ENCODE measurements at places on chromosomes 3 and 15. TPM values are rescaled to one million over a fixed set of nuclear protein-coding genes. Genes with fewer than 3 reads are reported as not detected.
A peak's percentile ranks its signal among the peaks of the same experiment; 100 is the strongest.

Gene SIAH2
- 19.6 TPM for total RNA-seq

Gene NEK10
- total RNA-seq, result 19.3 TPM

Gene TMOD2
- total RNA-seq, result 6.8 TPM

Gene TERC
- 3.6 TPM for total RNA-seq

Gene BTLA
- not detected for total RNA-seq

Gene ALAS1
- 117 TPM for total RNA-seq

Gene EEF1AKMT4
- 1.4 TPM for total RNA-seq

Gene SLC12A1
- not detected for total RNA-seq

DNA sequence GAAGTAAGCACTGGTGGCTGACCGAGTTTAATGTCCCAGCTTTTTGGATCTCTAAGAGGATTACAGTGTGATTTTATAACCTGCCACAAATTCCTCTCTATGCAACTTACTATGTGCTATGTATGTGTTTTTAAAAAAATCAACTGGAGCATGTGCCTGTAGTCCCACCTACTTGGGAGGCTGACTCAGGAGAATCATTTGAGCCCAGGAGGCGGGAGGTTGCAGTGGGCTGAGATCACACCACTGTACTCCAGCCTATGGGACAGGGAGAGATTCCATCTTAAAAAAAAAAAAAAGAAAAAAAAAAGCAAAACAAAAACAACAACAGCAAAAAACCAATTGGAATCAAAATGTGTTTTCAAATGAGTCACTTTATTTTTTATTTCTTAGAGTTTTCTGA, 29.6 kb downstream of the DUT start:
- no peak for DNase-seq
- H3K27me3 ChIP-seq, result no peaks in the 10 kb centered on the region
- no peaks in the 10 kb centered on the region for H3K36me3 ChIP-seq
- H3K4me3 ChIP-seq, result no peak overlapping the region
- no peak overlapping the region for H3K27ac ChIP-seq
- no peaks in the 10 kb centered on the region for H3K4me1 ChIP-seq

DNA sequence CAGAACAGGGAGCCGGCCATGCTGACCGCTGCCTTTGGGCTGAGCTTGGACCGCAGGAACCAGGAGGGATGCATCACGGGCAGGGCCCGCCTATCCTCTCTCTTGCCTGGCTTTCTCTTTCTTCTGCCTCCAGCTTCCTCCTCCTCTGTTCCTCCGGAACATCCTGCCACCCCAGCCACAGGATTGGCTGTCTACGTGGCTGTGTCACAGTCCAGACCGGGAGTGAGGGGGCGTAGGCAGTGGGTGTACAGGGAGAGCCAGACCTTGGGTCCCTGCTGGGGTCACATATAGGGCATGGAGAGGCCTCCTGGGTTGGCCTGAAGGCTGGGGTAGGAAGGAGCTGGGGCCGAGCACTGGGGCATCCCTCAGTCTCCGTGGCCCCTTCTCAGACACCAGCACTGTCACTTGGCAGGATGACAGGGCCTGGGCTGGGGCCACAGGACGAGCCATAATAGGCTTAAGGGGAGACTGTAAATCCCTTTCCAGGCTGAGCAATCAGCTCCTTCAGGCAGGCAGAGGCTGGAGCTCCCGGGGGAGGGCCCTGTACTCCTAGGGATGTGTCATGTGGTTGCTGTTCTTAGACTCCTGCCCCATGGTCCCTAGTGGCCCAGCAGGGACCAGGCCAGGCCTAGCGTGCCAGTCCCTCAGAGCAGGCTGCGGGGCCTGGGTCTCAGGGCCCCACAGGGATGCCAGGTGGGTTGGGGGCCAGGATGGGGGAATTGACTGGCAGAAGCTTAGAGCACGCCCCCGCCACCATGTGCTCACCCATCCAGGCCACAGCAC, 25.4 kb downstream of the LINGO1 start:
- H3K27me3 ChIP-seq, result no peaks in the 10 kb centered on the region
- peak overlapping the region; percentile 54 for H3K27ac ChIP-seq
- H3K4me3 ChIP-seq, result no peak overlapping the region
- no peaks in the 10 kb centered on the region for H3K36me3 ChIP-seq

GRCh38 chr15:31871166-31871886, 159.0 kb upstream of the CHRNA7 start:
- peak overlapping the region; percentile 73 for H3K27ac ChIP-seq
- no peaks in the 10 kb centered on the region for H3K27me3 ChIP-seq
- H3K4me1 ChIP-seq, result no peaks in the 10 kb centered on the region
- H3K36me3 ChIP-seq, result no peaks in the 10 kb centered on the region

DNA sequence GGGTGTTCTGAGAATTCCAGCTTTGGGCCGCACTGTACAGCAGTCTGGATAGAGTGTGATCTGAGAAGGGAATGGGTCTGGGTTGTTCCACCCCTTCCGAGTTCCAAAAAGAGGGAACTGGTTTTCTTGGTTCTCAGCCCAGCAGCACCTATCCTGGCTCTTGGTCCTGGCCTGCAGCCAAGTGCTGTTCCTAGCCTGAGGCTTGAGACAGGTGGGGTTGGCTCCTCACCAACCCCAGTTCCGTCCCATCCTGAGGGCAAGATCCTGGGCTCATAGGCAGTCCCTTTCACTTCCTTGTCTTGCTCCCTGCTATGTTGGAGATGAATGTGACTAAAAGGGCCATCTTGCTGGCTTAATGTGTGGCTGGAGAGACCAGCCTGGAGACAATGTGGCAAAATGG, 15.2 kb downstream of the IVD start:
- H3K4me3 ChIP-seq, result no peak overlapping the region
- H3K36me3 ChIP-seq, result peaks cover 18% of the 10 kb centered on the region
- no peaks in the 10 kb centered on the region for H3K27me3 ChIP-seq
- H3K4me1 ChIP-seq, result no peaks in the 10 kb centered on the region

GRCh38 chr15:82768414-82769054, 37.3 kb downstream of the FSD2 start:
- peaks cover 27% of the 10 kb centered on the region for H3K36me3 ChIP-seq
- DNase-seq, result no peak
- no peaks in the 10 kb centered on the region for H3K4me1 ChIP-seq
- H3K4me3 ChIP-seq, result no peak overlapping the region

DNA sequence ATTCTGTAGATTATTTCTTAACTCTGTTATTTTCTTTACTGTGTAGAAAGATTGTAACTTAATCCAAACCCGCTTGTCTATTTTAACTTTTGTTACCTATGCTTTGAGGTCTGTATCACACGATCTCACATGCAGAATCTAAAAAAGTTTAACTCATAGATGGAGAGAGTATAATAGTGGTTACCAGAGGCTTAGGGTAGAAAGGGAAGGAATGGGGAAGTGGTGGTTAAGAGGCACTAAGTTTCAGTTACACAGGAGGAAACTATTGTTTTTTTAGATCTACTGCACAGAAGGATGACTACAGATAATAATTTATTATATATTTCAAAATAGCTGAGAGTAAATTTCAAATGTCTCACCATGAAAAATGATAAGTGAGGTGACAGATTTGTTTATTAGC, 515.2 kb downstream of the RSL24D1 start:
- DNase-seq, result no peak
- H3K4me3 ChIP-seq, result no peak overlapping the region
- no peak overlapping the region for H3K27ac ChIP-seq
- no peaks in the 10 kb centered on the region for H3K4me1 ChIP-seq
- no peaks in the 10 kb centered on the region for H3K27me3 ChIP-seq
- H3K36me3 ChIP-seq, result no peaks in the 10 kb centered on the region

DNA sequence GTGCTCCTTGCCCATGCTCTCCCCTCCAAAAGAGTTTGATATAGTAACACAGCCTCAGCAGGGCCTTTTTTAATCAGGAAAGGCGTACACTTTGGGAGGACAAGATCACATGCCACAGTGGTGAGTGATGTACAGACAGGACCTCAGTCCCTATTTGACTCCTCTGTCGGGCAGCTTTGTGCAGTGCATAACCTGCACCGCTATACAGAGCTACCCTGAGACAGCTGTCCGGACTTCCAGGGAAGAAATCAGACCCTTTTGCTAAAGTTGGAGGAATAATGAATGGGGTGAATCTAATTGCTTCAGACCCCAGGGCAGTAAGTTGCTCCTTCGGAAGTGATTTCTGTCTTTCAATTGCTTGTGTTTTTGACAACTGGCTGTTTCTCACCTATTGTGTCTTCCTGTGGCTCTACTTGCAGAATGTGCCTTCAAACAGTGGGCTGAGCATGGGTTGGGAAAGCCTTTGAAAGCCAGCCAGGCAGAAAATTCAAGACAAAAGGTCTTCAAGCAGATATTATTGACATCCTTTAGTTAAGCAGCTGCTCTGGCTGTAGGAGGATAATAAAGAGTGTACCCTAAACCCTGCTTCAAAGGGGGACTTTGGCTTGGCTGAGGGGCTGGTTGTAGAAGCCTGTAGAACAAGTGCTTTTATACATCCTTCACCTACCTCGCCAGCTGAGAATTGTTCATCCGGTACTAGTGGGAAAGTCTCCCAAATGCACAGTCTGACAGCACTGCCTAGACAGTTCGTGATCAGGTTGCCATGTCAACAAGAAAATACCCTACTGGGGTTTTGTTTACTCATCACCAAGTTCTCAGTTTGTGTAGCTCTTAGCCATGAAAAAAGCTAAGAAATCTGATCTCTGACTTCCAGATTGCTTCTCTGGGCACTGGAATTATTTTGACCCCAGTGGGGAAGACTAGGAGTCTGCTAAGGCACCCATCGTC, 35.1 kb downstream of the SNTN start:
- DNase-seq, result no peak
- H3K4me1 ChIP-seq, result no peaks in the 10 kb centered on the region
- no peak overlapping the region for H3K27ac ChIP-seq
- no peaks in the 10 kb centered on the region for H3K27me3 ChIP-seq

- no peak for DNase-seq
- H3K27ac ChIP-seq, result no peak overlapping the region
- H3K36me3 ChIP-seq, result no peaks in the 10 kb centered on the region
- no peak overlapping the region for H3K4me3 ChIP-seq
- no peaks in the 10 kb centered on the region for H3K4me1 ChIP-seq
These were observed 13.2 kb downstream of the GREM1 start for GRCh38 chr15:32730677-32731654.

- H3K36me3 ChIP-seq, result peaks cover 59% of the 10 kb centered on the region
- no peak for DNase-seq
- no peak overlapping the region for H3K4me3 ChIP-seq
- H3K27ac ChIP-seq, result no peak overlapping the region
- H3K4me1 ChIP-seq, result no peaks in the 10 kb centered on the region
- H3K27me3 ChIP-seq, result no peaks in the 10 kb centered on the region
These were observed 72.6 kb upstream of the BLM start for GRCh38 chr15:90644526-90644925.

All from heart left ventricle (tissue), 16 donors.